ENCODE measurements at places on chromosomes 2 and 18.

GRCh38 chr2:143468341-143468888, 339.2 kb downstream of the ARHGAP15 start:
- no peak for DNase-seq

DNA sequence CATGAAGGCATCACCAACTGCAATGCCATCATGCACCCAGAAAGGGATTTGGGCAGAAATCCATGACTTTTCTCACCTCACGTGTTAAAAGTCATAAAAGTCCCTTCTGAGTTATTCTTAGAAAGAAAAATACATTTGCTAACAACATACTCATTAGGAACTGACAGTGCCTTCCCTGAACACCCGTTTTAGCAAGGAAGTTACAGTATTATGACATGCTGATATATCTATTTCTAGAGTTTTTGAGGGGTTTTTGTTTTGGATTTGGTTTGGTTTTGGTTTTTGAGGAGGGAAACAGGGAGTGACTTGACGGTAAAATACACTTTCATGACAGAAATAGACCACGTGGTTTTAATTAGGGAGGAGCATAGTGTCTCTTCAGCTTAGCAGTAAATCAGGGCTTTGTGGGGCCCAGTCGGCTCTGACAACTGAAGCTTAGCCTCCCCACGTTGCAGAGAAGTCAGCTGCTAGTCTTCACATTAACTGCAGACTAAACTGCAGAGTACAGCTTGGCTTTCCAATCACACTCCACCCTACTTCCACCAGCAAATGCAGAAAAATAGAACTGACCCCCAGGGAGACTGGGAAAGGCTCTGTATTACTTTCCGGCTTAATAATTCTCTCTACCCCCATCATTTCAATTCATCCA, 141.4 kb downstream of the FAM124B start:
- no peak for DNase-seq

DNA sequence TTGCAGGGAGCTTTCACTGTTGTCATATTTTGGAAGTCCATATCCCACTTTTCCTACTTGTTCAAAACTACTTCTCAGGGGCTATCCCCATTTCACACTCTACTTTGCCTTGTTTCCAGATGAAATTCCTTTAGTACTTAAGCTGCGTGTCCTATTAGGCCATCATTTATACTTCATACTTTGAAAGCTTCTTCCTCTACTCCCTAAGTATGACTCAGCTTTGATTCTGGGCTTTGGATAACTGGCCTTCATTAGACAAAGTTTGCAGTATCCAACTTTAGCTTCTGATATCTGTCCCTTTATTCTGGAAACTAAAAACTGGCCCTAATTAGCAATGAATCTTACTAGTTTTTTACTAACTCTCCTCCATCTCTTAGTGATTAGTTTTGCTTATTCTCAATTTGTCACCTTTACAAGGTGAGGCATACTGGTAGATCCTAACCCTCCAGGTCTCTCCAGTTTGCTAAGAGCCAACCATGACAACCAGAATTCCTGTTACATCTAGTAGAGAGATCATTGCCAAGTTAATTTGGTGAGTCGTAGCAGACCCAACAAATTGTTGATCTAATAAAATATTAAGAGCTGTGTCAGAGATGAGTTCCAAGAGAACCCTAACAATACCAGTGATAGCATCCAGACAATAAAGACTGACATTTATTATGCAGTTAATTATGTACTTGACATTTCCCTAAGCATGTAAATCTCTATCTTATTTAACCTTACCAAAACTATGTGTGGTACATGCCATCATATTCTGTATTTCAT, 31.2 kb upstream of the ITGAV start:
- no peak for DNase-seq

DNA sequence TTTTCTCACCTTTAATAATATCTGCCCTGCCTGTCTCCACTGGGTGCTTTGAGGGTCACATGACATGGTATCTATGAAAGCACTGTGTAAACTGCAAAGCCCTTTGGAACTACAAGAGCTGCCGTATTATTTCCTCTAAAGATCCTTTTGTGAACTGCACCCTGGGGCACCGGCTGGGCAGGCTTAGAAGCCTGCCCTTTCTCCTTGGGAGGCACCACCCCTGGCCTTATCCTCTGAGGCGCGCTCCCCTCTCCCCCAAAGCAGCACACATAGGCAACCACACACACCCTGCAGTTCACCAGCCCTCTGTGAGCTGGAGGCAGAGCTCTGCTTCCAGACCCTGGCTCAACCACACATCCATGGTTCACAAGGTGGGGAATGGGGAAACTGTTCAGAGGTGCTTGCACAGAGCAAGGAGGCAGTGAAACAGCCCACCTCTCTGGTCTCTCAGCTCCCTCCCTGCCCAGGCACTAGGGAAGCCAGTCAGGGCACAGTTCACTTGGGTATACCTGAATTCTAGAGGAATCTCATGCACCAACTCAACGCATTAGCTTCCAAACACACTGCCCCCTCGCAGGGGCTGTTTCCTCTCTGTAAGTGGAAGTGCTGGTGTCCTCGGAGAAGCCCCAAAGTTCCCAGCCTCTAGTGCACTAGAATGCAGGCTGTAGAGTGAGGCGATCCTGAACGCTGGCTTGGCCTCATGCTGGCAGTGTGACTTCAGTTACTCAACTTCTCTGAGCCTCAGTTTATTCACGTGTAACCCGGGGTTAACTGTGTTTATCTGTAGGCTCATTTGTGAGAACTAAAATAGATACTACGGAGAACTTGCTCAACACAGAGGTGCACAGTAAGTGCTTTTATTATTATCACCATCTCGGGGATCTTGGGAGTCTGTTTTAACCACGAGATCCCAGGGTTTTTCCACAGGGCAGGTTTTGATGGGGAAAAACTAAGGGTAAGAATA, 11.0 kb downstream of the SIGLEC15 start:
- DNase-seq = no peak

DNA sequence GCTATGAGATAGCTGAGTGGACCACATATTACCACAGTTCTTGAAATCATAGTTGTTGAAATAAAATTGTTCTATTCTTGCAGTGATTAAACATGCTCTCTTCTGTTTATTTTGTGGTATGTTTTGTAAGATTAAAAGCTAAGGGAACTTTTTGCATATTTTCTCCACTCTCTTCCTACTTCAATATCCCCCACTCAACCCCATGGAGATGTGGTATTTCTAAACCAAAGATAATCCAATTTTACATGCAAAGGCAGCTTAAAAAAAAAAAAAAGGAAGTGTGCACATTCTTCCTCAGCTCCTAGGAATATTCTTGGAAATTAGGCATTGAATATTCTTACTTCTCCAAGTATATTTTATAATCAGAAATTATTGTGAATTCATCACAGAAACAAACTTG, 15.0 kb upstream of the PAX3 start:
- no peak for DNase-seq

DNA sequence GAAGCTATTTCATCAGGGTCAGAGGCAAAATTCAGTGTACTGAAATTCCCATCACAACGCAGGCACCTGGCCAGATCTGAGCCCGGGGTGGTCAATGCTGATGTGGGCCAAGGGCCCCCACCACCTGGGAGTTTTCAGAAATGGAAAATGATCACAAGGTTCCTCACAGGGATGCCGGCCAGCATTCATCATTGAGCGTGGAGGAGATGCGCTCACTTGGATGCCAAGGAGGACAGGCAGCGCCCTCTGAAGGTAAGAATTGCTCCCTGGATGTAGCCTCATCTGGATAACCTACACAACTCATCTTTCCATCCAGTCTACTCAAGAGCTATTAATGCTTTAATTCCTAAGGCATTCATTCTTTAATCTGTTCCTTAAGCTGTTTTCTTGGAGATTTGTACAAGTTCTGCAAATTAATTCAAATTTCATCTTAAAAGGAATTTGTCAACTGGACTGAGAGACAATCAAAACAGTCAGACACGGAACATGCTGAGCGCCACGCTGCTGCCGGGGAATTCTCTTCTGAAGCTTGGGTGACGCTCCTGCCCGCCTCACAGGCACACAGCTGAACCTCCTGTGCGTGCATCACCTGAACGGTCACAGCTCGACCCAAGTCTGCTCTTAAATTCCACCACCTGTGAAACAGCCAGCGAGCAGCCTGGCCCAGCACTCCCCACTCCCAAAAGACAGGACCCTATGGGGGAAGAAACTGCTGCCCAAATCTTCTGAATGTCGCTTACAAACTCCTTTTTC, 206.7 kb downstream of the HDAC4 start:
- DNase-seq = no peak

All from GM18507 (cell line).